ENCODE measurements at places on chromosomes 1 and 21.

DNA sequence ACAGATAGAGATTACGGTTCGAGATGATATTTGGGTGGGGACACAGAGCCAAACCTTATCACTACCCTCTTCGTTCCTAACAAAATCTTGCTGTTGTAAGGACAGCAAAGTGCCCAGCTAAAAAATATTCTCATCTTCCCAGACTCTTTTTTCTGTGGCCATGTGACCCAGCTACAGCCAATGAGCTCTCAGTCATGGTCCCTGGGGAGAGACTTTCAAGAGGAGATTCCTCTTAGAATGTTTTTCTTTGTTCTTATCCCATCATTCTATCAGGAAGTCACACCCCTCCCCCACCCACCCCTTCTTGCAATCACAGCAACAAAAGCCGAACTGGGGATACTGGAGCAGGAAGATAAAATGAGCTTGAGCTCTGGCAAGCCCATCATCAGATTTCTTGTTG, 247.1 kb downstream of the CHRM3 start:
- no peak for DNase-seq

DNA sequence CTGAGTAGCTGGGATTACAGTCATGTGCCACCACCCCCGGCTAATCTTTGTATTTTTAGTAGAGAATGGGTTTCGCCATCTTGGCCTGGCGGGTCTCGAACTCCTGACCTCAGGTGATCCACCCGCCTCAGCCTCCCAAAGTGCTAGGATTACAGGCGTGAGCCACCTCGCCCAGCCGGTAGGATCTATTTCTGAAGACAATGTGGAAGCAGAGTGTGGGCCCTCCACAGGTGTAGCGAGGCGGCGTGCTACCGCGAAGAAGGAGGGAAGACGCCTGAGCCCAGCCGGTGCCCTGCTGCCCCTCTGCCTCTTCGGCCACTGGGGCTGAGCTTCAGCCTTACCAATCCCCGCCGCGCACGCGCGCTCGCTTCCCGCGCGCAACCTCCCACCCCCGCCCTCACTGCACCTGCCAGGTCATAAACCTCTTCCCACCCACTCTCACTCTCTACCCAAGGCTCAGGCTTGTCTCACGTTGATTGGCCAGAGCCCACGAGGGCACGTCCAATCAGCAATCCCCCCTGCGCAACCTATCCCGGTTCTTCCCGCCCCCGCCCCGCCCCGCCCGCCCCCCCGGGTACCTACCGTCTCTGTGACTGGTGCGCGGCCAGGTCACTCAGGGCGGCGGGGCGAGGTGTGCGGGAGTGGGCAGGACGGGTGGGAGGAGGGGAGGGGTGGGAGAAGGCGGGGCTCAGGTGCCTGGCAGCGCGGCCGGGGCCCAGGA, 409 bp upstream of the HOOK1 start:
- DNase-seq = no peak

GRCh38 chr1:93395195-93395594, 49.5 kb downstream of the DR1 start:
- no peak for DNase-seq

DNA sequence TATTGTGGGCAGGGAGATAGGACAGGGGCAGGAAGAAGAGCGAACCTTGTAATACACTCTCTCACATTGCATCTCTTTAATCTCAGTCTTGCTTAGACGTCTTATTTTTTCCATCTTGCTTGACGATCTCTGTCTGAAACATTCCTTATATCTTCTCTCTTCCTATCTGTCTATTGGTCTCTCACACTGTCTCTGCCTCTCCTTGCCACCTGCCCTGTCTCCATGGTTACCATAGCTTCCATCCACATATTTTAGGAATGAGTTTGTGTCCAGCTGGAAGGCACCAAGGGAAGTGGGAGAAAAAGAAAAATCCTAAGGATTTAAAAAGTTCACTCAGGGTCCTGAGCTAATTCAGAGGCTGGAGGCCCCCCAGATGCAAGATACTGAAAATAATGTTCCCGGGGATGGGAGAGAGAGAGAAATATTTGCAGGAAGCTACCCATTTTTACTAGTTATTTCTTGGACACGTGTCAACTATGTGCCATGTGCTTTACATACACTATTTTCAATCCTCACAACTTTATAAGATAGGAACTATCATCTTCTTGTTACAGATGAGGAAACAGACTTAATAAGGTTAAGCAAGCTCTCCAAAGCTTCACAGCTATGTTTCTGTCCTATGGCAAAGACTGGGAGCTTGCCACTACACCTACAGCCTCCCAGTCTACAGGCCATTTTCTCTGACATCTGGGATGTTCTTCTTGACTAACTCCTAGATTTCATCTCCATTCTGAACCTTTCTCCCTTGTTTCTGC, 933 bp downstream of the ANKRD34A start:
- no peak for DNase-seq

- no peak for DNase-seq
Measured at GRCh38 chr1:47738560-47739182, 258.5 kb downstream of the TRABD2B start.

GRCh38 chr1:201331166-201331565, 46.3 kb downstream of the TNNT2 start:
- DNase-seq = no peak

GRCh38 chr1:159030877-159031447, 21.3 kb downstream of the IFI16 start:
- DNase-seq = no peak

GRCh38 chr1:207314816-207315215, 6.7 kb upstream of the CD55 start:
- DNase-seq = no peak

DNA sequence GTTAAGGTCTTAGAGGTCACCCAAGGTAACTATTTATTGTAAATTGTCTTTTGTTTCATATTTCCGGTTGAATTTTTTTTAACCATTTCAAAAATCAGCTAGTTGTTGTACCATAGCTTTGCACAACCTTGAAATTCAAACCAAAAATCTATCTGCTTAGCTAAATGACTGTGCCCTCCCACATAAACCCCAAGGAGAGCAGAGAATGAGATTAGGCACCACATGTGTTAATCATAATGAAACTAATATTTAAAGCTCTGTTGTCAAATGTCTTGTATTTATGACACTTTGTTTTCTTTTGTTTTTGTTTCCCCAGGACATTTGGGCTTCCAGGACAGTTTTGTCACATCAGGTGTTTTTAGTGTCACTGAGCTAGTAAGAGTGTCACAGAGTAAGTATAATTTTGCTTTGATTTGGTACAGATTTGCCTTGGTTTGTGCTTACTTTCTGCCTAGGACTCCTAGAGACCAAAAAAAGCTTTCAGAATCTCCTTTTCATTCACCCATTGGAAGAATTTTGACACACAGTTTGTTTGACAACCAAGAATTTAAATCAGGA, 249.9 kb downstream of the NFIA start:
- DNase-seq = no peak

DNA sequence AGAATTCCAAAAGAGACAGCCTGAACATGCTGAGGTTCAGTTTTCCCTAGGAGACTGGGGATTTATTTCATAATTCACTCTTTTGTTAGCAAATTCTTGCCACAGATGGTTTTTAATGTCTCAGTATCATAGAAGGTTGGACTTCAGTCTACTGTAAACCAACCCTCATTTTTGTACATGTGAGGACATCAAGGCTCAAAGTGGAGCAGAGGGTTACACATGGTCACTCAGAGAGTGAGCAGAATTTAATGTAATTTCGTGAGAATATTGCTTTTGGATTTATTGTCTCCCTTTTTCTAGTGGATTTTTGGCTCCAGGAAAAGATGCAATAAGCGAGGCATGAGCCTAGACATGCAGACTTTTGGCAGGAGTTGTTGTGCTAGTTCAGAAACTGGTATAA, 210.8 kb upstream of the JUN start:
- no peak for DNase-seq

Measured in SIG-M5 (cell line).